ENCODE measurements at places on chromosomes 4 and X.

- no peak for DNase-seq
Observed at GRCh38 chr4:56077676-56078075, 128.9 kb downstream of the CEP135 start.

DNA sequence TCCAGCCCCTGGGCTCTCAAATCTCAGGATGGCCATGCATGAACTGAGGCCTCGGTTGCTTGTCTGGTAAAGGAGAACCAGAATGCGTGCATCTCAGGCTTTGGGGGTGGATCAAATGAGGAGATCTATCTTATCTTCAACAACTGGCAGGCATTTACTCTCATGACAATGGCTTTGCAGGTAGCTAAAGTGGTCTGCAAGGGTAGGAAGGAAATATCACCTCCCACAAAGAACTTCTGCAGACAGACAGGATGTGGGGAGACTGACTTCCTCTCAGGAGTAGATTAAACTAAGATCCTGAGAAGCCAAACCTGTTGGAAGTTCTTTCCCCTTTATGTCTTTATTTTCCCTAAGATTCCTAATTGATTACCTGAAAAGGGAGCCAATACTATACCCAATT is 7.8 kb downstream of the LDB2 start:
- no peak for DNase-seq

DNA sequence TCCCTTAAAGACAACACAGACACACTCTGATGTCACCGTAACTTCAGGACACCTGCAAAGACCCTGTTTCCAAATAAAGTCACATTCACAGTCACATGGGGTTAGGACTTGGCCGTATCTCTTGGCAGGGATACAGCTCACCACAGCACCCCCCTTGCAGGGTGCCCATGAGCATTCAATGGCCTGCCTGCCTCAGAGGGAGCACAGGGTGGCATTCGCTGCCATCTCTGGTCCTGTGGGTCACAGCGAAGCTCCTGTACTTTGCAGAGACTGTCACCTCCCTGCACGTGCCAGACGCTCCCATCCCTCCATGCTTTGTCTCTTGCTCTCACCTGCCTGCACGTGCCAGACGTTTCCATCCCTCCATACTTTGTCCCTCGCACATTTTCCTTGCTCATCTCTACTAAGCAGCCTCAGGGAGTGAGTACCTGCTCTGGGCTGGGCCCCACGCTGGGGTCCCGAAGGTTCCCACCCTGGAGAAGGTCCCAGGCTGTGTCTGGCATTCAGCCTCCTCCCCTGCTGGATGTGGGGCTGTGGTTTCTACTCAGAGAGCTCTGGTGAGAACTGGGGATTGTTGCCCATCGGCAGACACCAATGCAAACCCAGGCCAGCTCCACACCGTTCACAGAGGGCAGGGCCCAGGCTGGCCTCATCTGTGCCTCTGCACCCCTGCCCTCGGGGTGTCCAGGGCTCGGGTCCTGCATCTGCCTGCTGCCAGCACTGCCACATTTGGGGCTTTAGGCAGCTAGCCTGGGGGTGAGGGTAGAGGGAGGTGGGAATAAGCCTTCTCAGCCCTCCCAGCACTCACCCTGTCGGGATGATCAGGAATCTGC is 15.8 kb downstream of the HTRA3 start:
- DNase-seq, result no peak

GRCh38 chr4:9880406-9881197 is 99.2 kb downstream of the DRD5 start:
- DNase-seq, result no peak

GRCh38 chr4:150402871-150403272 is 179.1 kb upstream of the MAB21L2 start:
- DNase-seq, result no peak

DNA sequence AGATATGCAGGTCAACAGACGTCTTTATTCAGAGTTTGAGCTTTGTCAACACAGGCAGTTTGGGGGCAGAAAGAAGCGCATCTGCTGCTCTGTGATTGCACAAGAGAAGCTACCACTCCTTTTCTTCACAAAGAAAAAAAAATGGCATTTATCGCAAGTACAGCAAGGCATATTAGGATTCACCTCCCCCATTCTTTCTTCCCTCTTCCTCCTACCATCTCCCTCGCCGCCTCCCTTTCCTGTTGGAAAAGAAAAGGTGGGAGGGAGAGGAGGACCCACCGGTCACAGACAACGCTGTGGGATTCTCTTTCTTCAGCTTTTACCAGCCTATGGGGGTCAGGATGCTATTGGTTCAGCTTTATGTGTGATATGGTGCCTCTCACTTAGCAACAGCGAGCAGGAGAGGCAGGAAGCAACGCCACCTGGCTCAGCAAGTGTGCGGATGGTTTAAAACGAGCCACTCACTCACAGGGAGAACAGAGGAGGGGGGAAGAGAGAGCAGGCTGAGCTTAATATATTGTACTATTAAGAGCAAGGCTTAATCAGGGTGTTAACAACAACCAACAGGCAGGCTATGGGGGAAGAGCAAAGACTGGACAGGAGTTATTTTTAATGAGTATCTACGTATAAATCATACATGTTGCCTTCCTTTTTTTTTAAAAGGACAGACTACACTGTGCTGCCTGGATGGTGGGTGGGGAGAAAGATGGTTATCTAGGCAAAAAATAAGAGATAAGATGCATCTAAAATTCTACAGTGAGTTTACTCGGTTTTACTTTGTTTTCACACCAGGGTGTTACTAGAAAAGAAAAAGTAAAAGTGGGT is 104.7 kb downstream of the MAML3 start:
- no peak for DNase-seq

GRCh38 chr4:104424989-104425388 is 69.7 kb downstream of the CXXC4 start:
- DNase-seq, result no peak

GRCh38 chr4:153780876-153781275 is 8.0 kb downstream of the SFRP2 start:
- no peak for DNase-seq
